RCC 7860 (cell line): ENCODE measurements at places on chromosomes 16 and 17.

- no peak for DNase-seq
Measured at GRCh38 chr17:42989141-42989540, 8.8 kb downstream of the RUNDC1 start.

DNA sequence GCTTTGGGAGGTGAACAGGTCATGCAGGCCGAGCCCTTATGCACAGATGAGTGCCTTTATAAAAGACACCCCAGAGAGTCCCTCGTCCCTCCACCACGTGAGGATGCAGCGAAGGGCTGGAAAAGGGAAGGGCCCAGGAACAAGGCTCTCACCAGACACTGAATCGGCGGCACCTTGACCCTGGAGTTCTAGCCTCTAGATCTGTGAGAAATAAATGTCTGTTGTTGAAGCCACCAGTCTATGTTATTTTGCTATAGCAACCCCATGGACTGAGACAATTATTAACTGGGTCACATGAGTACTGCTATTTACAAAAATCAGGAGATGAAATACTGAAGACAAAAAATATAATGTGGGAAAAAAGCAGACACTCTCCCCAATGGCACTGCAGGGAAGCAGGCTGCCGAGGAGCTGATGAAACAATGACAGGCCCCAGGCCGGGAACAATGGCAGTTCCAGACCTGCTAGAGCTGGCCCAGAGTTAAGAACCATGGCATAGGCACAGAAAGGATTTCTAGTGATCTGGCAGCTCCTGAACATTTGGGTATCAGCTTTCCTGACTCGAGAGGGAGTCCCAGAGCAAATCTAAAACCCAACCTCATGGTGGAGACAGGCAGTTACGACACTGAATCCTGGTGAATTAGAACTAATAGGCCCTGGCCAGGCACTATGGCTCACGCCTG, 17.8 kb upstream of the GGA2 start:
- no peak for DNase-seq

DNA sequence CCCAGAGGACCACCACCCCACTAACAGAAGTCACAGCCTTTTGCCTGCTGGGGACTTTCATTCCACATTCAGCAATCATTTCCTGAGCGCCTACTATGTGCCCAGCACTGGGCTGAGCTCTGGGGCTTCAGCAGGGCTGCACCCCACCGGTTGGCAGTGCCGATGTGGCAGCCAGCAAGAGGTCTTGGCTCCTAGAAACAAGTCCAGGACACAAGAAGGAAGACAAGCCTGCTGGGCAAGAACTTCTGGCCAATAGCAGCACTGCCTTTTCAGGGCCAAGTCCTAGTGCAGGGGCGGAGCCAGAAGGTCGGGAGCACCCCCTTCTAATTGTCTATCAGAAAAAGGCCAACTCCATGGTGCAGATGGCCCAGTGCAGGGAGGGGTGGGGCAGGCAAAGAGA, 13.0 kb upstream of the HOXB9 start:
- no peak for DNase-seq

DNA sequence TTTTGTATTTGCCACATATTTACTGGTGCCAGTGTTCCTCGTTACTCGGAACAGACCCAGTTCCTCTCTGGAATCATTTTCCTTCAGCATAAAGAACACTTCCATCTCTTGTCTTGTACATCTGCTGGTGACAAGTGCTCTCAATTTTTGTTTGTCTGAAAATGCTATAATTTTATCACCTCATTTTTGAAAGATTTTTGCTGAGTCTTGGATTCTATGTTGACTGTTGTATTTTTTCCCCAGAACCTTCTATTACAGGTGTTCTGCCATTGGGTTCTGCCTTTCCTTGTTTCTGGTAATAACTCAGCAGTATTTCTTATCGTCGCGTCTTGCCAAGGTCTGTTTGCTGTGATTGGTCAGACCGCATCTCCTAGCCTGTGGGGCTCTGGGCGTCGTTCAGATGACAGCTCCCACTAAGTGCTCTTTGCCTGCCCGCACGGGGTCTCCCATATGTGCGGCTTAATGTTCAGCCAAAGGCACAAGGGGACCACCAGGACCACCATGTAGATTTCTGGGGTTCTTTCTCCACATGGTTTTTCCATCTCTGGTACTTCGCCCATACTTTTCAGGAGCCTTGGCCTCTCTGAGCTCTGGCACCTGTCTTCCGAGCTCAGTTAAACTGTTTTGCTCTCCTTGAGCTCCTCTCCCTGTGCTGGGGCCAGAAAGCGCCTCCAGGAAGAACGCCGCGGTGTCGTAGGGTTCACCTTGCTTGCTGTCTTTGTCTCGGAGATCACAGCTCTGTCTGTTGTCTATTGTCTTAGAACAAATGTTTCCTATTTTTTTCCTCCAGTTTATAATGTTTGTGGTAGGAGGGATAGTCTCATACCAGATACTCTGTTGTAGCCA, 80.0 kb downstream of the METRNL start:
- no peak for DNase-seq

GRCh38 chr16:64356267-64356666, 765.6 kb downstream of the CDH11 start:
- peak; percentile 96 for DNase-seq

- no peak for DNase-seq
Measured at GRCh38 chr17:27380551-27380950, 75.7 kb upstream of the KSR1 start.

- DNase-seq: no peak
Measured at GRCh38 chr16:52280086-52280485, 266.9 kb downstream of the TOX3 start.
